ENCODE measurements at places on chromosomes 16 and 17. TPM values are rescaled to one million over a fixed set of nuclear protein-coding genes. Genes with fewer than 3 reads are reported as not detected.

DNA sequence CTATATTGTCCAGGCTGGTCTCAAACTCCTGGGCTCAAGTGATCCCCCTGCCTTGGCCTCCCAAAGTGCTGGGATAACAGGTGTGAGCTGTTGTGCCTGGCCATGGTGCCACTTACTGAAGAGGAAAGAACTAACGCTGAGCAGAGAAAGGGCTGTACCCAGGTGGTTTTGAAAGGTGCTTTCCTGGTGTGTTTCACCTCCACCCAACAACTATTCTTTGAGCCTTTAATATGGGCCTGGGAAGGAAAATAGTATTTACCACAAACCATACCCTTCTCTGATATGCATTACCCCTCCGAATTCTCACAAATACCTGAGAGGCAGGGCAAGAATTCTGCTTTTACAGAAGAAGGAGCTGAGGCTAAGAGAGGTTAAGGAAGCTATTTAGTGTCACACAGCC is 24.8 kb downstream of the KPNA2 start:
- H3K27me3 ChIP-seq: peaks cover 28% of the 10 kb centered on the region
- peak; percentile 12 for DNase-seq
- no peaks in the 10 kb centered on the region for H3K36me3 ChIP-seq
- peaks cover 17% of the 10 kb centered on the region for H3K4me1 ChIP-seq
- H3K27ac ChIP-seq: no peak overlapping the region
- H3K4me3 ChIP-seq: no peak overlapping the region

DNA sequence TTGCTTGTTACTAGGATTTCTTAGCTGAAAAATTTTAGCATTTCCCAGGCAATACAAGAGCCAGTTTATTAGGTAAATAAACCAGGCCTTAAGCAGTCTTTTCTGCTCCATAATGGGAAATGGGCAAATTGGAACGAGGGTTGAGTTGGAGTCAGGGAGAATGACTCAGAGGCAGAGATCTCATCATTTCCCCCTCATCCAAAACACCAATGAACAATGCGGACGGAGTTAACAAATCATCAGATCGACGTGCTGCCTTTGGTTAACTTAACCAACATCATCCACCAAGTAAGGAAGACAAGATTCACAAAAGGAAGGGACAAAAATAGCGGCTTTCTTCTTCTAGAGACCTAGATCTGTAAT is 243.5 kb downstream of the STX8 start:
- H3K36me3 ChIP-seq: peaks cover 8% of the 10 kb centered on the region
- H3K4me1 ChIP-seq: no peaks in the 10 kb centered on the region
- no peak overlapping the region for H3K27ac ChIP-seq
- H3K27me3 ChIP-seq: no peaks in the 10 kb centered on the region
- no peak for DNase-seq
- H3K4me3 ChIP-seq: no peak overlapping the region

TEKT5 gene
- not detected for total RNA-seq

PPY gene
- not detected for total RNA-seq

DNA sequence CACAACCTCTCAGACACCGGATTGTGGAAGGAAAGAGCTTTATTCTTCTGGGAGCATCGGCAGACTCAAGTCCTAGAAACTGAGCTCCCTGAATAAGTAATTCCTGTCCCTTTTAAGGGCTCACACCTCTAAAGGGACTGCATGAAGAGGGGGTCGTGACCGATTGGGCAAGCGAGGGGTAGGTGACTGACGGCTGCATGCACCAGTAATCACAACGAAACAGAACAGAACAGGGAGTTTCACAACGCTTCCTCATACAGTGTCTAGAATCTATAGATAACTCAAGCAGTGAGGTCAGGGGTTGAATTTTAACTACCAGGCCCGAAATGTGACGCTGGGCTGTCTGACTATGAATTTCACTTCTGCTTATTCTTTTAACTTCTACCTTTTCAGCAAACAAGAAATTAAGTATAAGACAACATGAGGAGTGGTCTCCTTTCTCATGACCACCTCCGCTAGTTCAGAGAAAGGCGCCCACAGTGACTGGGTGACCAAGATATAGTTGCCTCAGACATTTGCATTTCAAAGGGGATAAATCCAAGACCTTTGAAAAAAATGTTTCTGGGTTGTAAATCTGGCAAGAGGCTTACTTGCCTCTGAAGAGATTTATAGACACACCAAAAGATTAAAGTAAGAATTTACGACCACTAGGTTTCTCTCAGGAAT is 88.4 kb upstream of the ATF7IP2 start:
- no peaks in the 10 kb centered on the region for H3K36me3 ChIP-seq
- no peaks in the 10 kb centered on the region for H3K27me3 ChIP-seq
- no peak overlapping the region for H3K4me3 ChIP-seq
- DNase-seq: no peak
- no peaks in the 10 kb centered on the region for H3K4me1 ChIP-seq

- H3K27ac ChIP-seq: no peak overlapping the region
- peaks cover 30% of the 10 kb centered on the region for H3K27me3 ChIP-seq
- peak; percentile 79 for DNase-seq
- H3K36me3 ChIP-seq: peaks cover 2% of the 10 kb centered on the region
- H3K4me3 ChIP-seq: peak overlapping the region; percentile 24
These were observed 4.0 kb upstream of the RPL38 start for GRCh38 chr17:74199306-74200092.

GRCh38 chr16:77951788-77952187 is 70.6 kb upstream of the CLEC3A start:
- H3K36me3 ChIP-seq: no peaks in the 10 kb centered on the region
- H3K27me3 ChIP-seq: peaks cover 1% of the 10 kb centered on the region
- H3K4me1 ChIP-seq: no peaks in the 10 kb centered on the region
- DNase-seq: no peak
- no peak overlapping the region for H3K4me3 ChIP-seq
- H3K27ac ChIP-seq: no peak overlapping the region

- peaks cover 11% of the 10 kb centered on the region for H3K4me1 ChIP-seq
- peaks cover 5% of the 10 kb centered on the region for H3K27me3 ChIP-seq
- peak; percentile 26 for DNase-seq
These were observed 21.6 kb upstream of the METRNL start for GRCh38 chr17:83057793-83058265.

DNA sequence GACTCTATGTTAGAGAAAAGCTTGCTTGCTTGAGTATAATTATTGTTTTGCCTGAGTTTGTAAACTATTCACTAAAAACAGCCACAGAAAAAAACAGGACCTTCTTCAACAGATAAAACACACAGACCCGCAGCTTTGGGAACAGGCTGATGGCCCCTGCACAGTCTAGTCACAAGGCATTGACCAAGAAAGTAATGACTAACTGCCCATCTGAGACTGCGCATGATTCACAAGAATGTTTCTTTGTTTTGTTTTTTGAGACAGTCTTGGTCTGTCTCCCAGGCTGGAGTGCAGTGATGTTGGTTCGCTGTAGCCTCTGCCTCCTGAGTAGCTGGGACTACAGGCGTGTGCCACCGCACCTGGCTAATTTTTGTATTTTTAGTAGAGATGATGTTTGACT is 2.8 kb upstream of the ZKSCAN2 start:
- H3K36me3 ChIP-seq: peaks cover 27% of the 10 kb centered on the region
- H3K4me1 ChIP-seq: peaks cover 38% of the 10 kb centered on the region
- no peak overlapping the region for H3K27ac ChIP-seq
- no peaks in the 10 kb centered on the region for H3K27me3 ChIP-seq
- no peak for DNase-seq

GRCh38 chr16:22190081-22190775 is 15.8 kb upstream of the EEF2K start:
- H3K36me3 ChIP-seq: no peaks in the 10 kb centered on the region
- H3K4me1 ChIP-seq: peaks cover 46% of the 10 kb centered on the region
- DNase-seq: peak; percentile 99
- H3K27ac ChIP-seq: peak overlapping the region; percentile 100
- H3K27me3 ChIP-seq: no peaks in the 10 kb centered on the region

BPTF gene
- 133 TPM for total RNA-seq

- no peak for DNase-seq
- H3K27ac ChIP-seq: no peak overlapping the region
- H3K36me3 ChIP-seq: no peaks in the 10 kb centered on the region
- peaks cover 7% of the 10 kb centered on the region for H3K4me1 ChIP-seq
These were observed 705.7 kb downstream of the MAF start for GRCh38 chr16:78894886-78895285.

DNA sequence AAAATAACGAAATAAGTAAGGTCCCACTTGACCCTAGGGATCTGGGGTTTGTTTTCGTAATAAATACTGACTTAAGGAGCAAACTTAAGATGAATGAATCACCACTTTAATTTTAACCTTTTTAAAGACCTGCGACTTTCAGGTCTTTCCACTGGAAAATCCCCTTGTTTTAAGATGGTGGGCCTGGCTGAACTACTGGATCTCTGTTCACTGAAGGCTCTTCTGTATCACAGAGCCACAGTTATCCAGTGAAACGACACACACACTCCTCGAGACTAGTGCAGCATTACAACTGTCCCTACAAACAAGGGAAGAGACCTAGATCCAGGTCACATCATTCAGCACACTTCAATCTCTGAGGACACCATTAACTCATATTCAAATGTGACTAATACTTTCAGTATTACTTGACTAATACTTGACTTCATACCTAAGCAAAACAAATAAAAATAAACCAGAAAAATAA is 299.0 kb downstream of the CEP112 start:
- no peak overlapping the region for H3K27ac ChIP-seq
- peaks cover 2% of the 10 kb centered on the region for H3K27me3 ChIP-seq
- H3K36me3 ChIP-seq: no peaks in the 10 kb centered on the region
- no peaks in the 10 kb centered on the region for H3K4me1 ChIP-seq

- H3K27ac ChIP-seq: no peak overlapping the region
- no peaks in the 10 kb centered on the region for H3K4me1 ChIP-seq
- no peak overlapping the region for H3K4me3 ChIP-seq
- no peak for DNase-seq
- H3K27me3 ChIP-seq: peaks cover 4% of the 10 kb centered on the region
These were observed 41.3 kb downstream of the GP2 start for GRCh38 chr16:20285993-20286499.

BCL6B gene
- 0.54 TPM for total RNA-seq

- no peaks in the 10 kb centered on the region for H3K27me3 ChIP-seq
- H3K27ac ChIP-seq: no peak overlapping the region
- no peak for DNase-seq
- H3K36me3 ChIP-seq: no peaks in the 10 kb centered on the region
- peaks cover 7% of the 10 kb centered on the region for H3K4me1 ChIP-seq
These were observed 86.6 kb downstream of the PLXDC1 start for GRCh38 chr17:39064819-39065218.

GRCh38 chr16:81279392-81279791 is 35.4 kb upstream of the GAN start:
- H3K27me3 ChIP-seq: no peaks in the 10 kb centered on the region
- no peak overlapping the region for H3K27ac ChIP-seq
- no peaks in the 10 kb centered on the region for H3K36me3 ChIP-seq
- no peak overlapping the region for H3K4me3 ChIP-seq

DNA sequence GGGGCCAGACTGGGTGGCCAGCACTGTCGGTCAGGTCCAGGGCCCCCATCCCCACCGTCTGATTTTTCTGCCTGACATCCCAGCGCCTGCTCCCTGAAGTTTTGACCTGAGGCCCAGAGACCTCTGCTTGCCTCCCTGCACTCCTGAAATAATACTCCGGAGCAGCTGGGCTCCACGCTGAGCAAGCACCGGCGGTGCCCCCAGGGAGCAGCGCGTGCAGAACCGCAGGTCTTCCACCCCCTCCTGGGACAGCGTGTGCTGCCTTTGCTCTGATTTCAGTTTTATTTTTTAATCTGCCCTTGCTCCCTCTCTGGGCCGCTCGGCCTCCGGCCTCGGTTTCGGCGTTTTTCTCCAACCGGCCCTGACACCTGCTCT is 132.4 kb upstream of the GSE1 start:
- no peak overlapping the region for H3K4me3 ChIP-seq
- H3K36me3 ChIP-seq: no peaks in the 10 kb centered on the region
- H3K4me1 ChIP-seq: no peaks in the 10 kb centered on the region
- DNase-seq: no peak
- peaks cover 6% of the 10 kb centered on the region for H3K27me3 ChIP-seq

CD300H gene
- not detected for total RNA-seq

GRCh38 chr17:8470447-8471047 is 34.9 kb downstream of the NDEL1 start:
- no peak for DNase-seq
- no peaks in the 10 kb centered on the region for H3K4me1 ChIP-seq
- no peak overlapping the region for H3K27ac ChIP-seq
- no peaks in the 10 kb centered on the region for H3K27me3 ChIP-seq
- no peak overlapping the region for H3K4me3 ChIP-seq

DNA sequence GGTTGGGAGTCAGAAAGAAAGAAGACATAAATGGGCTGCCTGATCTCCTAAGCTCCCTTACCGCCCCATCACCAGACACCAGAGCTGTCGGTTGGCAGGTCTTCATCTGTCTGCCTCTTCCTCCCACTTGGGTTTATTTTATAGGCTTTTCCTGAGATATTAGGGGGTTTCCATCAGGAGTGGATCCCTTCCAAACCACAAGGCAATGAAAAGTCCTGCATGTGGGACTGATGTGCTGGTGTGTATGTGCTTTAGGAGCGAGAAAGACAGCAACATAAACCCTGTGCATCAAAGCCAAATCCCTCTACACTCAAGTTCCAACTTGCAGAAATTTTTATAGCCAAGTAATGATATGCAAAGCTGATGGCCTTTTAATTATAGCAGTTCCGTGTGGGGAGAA is 389.5 kb downstream of the SLC39A11 start:
- DNase-seq: no peak
- H3K36me3 ChIP-seq: peaks cover 2% of the 10 kb centered on the region
- H3K4me3 ChIP-seq: no peak overlapping the region
- no peaks in the 10 kb centered on the region for H3K27me3 ChIP-seq

- H3K36me3 ChIP-seq: peaks cover 12% of the 10 kb centered on the region
- DNase-seq: peak; percentile 57
- H3K4me1 ChIP-seq: peaks cover 16% of the 10 kb centered on the region
- peak overlapping the region; percentile 98 for H3K4me3 ChIP-seq
- H3K27me3 ChIP-seq: no peaks in the 10 kb centered on the region
These were observed 17.7 kb downstream of the BCL7C start for GRCh38 chr16:30875871-30876801.

DNA sequence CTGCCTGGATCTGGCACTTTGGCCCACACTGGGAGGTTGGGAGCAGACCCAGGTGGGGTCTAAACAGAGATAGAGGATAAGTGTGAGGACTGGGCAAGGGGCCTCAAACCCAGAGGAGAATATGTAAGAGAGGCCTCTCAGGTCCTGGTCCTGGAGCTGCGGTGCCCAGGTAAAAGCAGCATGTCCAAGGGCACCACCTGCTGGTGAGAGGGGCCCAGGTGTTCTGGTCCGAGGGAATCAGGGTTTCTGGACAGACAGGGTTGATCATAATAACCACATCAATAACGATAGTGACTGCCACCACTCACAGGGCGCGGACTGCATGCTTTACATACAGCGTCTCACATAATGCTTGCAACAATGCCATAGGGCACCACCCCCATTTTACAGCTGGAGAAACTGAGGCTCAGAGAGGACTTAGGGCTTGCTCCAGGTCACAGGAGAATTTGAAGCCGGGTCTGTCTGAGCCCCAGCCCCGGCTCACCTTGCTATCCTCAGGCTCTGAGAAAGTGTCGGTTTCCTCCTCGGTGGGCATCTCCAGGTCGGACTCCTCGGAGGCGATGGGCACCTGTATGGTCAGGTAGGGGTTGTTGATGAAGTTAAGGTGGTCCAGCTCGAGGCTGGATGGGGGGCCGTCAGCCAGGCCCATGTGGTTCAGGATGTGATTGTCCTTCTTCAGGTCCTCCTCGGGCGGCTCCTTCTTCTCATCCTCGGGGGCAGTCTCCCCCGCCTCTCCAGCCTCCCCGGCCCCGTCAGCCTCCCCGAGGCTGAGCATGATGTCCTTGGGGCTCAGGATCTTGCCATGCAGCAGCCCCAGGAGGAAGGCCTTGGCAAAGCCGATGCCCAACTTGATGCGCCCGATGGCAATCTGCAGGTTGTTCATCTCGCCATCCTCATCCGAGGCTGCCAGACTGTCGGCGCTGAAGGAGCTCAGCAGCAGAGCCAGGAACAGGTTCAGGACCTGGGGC is 19.1 kb upstream of the CD79B start:
- no peak overlapping the region for H3K27ac ChIP-seq
- peak; percentile 53 for DNase-seq
- no peaks in the 10 kb centered on the region for H3K36me3 ChIP-seq
- peaks cover 14% of the 10 kb centered on the region for H3K4me1 ChIP-seq
- no peak overlapping the region for H3K4me3 ChIP-seq

TBX2 gene
- not detected for total RNA-seq

Data from activated naive CD8-positive, alpha-beta T cell treated with anti-CD3 and anti-CD28 coated beads, Interleukin-2, amount 10 ng/mL, durations not matched to agents 7 days and 5 days (primary cell).